ENCODE measurements at places on chromosomes 1 and 21. TPM values are rescaled to one million over a fixed set of nuclear protein-coding genes. Genes with fewer than 3 reads are reported as not detected.
A peak's percentile ranks its signal among the peaks of the same experiment; 100 is the strongest.

- DNase-seq = no peak
- peaks cover 16% of the 10 kb centered on the region for H3K36me3 ChIP-seq
- H3K27ac ChIP-seq = no peak overlapping the region
- H3K27me3 ChIP-seq = no peaks in the 10 kb centered on the region
Observed at GRCh38 chr1:21239221-21239620, 51.0 kb downstream of the ECE1 start.

DNA sequence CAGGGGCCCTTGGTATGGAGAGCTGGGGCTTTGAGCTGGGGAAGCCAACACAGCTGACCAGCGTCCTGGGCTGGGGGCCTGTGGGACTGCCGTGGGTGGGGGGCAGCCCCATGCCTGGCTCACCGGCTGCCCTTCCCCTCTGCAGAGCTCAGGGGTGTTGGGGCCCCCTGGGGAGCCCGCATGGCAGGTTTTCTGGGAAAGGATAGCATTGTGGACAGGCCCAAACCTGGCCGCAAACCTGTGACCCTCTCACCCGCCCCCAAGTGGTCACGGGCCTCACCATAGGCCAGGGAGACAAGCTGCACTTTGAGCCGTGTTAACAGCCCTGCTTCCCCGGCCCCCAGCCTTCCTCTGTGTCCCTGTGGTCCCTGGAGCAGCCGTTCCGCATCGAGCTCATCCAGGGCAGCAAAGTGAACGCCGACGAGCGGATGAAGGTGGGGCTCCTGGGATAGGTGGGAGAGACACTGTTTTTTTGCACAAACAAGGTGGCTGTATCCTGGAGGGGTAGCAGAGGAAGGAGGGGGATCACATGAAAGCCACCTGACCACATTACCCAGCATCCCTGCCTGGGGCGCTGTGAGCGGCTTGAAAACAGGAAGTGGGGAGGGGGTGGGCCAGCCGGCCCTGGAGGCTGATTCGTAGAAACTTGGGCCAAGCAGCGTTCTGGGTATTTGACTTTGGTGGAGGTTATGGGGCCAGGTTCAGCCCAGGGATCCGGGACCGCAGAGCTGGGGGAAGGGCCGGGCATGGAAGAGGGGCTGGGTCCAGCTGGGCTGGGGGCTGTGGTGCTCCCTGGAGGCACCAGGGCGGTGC is 65.9 kb downstream of the PIK3CD start:
- H3K4me1 ChIP-seq = no peaks in the 10 kb centered on the region
- H3K27ac ChIP-seq = peak overlapping the region; percentile 30
- peak overlapping the region; percentile 0 for H3K4me3 ChIP-seq
- no peaks in the 10 kb centered on the region for H3K36me3 ChIP-seq
- peak; percentile 86 for DNase-seq

DNA sequence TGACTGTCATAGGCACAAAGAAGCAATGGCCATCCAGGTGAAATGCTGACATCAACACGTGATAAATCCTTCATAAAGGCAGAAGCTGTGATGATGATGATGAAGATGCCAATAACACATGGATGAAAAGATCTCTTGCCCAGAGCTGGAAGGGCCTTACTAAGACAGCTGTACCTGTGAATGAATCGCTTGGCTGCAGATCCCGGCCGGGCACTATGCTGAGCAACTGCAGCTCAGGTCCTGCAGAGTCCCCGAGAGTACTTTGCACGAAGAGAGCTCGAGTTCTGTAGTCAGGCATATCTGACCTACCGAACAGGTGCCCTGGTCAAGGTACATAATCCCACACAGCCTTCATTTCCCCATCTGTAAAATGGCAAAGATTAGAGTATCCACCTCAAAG is 48.8 kb downstream of the PGBD5 start:
- H3K27me3 ChIP-seq = no peaks in the 10 kb centered on the region
- no peak overlapping the region for H3K4me3 ChIP-seq
- no peaks in the 10 kb centered on the region for H3K36me3 ChIP-seq
- peaks cover 2% of the 10 kb centered on the region for H3K4me1 ChIP-seq
- no peak for DNase-seq

- no peaks in the 10 kb centered on the region for H3K27me3 ChIP-seq
- no peaks in the 10 kb centered on the region for H3K4me1 ChIP-seq
- no peak overlapping the region for H3K4me3 ChIP-seq
- H3K27ac ChIP-seq = no peak overlapping the region
- DNase-seq = no peak
- no peaks in the 10 kb centered on the region for H3K36me3 ChIP-seq
Observed at GRCh38 chr1:202202500-202203168, 9.0 kb downstream of the LGR6 start.

- DNase-seq = peak; percentile 16
- H3K36me3 ChIP-seq = peaks cover 14% of the 10 kb centered on the region
- no peak overlapping the region for H3K4me3 ChIP-seq
- H3K4me1 ChIP-seq = peaks cover 34% of the 10 kb centered on the region
- H3K27me3 ChIP-seq = no peaks in the 10 kb centered on the region
- H3K27ac ChIP-seq = peak overlapping the region; percentile 22
Observed at GRCh38 chr1:183880531-183881243, 75.8 kb downstream of the RGL1 start.

GRCh38 chr1:244732851-244733450 is 80.0 kb downstream of the DESI2 start:
- no peaks in the 10 kb centered on the region for H3K36me3 ChIP-seq
- no peak for DNase-seq
- H3K27me3 ChIP-seq = no peaks in the 10 kb centered on the region
- H3K27ac ChIP-seq = no peak overlapping the region
- H3K4me3 ChIP-seq = no peak overlapping the region

GRCh38 chr1:16158993-16159831 is 3.3 kb upstream of the EPHA2 start:
- H3K36me3 ChIP-seq = no peaks in the 10 kb centered on the region
- no peak for DNase-seq
- H3K27ac ChIP-seq = no peak overlapping the region
- H3K4me3 ChIP-seq = no peak overlapping the region
- peaks cover 5% of the 10 kb centered on the region for H3K27me3 ChIP-seq

- H3K27ac ChIP-seq = no peak overlapping the region
- DNase-seq = no peak
- no peak overlapping the region for H3K4me3 ChIP-seq
- H3K27me3 ChIP-seq = no peaks in the 10 kb centered on the region
- H3K36me3 ChIP-seq = peaks cover 13% of the 10 kb centered on the region
Observed at GRCh38 chr1:67708606-67709005, 23.6 kb downstream of the GADD45A start.

- peaks cover 11% of the 10 kb centered on the region for H3K4me1 ChIP-seq
- no peaks in the 10 kb centered on the region for H3K27me3 ChIP-seq
- peaks cover 2% of the 10 kb centered on the region for H3K36me3 ChIP-seq
- DNase-seq = no peak
- no peak overlapping the region for H3K27ac ChIP-seq
- H3K4me3 ChIP-seq = no peak overlapping the region
Observed at GRCh38 chr1:50491142-50491541, 67.9 kb upstream of the DMRTA2 start.

DNA sequence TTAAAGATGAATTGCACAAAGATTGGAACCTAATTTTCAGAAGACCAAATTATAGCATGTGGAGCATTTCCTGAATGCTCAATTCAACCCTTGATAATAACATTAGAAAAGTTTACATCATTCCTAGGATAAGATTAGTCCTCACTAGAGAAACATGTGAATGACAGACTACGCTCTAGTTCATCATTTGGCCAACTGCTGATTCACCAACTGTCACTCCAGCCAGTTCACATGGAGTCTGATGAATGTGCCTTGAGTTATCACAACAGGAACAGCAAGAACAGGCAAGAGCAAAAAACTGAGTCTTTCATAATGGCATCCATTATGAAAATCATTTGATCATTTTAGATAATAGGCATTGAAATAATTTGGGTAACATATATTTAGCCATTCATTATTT is 415.9 kb downstream of the PTPRC start:
- H3K27me3 ChIP-seq = no peaks in the 10 kb centered on the region
- H3K36me3 ChIP-seq = no peaks in the 10 kb centered on the region
- DNase-seq = no peak
- no peaks in the 10 kb centered on the region for H3K4me1 ChIP-seq

DNA sequence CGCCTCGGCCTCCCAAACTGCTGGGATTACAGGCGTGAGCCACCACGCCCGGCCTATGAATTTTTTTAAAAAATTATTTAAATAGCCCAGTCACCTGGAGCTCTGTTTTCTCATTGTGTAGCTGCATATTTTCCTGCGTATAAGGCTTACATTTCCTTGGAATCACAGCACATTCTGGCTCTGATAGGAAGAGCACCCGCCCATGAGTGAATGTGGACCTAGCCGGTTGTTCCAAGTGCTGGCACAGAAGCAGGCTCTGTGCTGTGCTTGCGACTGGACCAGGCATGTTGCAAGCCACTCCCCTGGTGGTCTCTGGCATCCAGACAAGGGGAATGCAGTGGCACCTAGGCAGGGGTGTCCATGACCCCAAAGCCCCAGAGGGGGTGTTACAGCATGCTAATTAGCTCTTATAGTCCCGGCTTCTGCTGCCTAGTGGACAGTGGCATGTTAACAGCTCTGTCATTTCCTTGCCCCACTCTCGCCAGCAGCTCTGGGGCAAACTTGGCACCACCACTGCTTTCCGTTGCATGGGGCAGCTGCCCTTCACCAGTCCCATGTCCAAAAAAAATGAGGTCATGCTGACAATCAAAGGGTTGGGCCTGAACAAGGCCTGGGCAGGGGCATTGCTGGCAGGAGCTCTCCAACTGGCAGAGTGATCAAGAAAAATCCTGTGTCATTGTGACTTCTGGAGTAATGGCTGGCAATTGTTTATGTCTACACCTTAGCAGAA is 5.2 kb upstream of the VTCN1 start:
- H3K27me3 ChIP-seq = no peaks in the 10 kb centered on the region
- H3K27ac ChIP-seq = no peak overlapping the region
- DNase-seq = no peak
- H3K4me3 ChIP-seq = no peak overlapping the region
- H3K4me1 ChIP-seq = no peaks in the 10 kb centered on the region

DNA sequence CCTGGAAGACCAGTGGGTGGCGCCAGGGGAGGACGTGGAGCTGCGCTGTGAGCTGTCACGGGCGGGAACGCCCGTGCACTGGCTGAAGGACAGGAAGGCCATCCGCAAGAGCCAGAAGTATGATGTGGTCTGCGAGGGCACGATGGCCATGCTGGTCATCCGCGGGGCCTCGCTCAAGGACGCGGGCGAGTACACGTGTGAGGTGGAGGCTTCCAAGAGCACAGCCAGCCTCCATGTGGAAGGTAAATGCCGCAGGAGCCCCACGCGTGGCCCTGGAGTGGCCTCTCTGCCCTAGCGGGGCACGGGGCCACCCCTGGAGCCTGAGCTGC is 75.2 kb downstream of the OBSCN start:
- H3K27ac ChIP-seq = no peak overlapping the region
- no peaks in the 10 kb centered on the region for H3K4me1 ChIP-seq
- DNase-seq = peak; percentile 12

- no peak overlapping the region for H3K27ac ChIP-seq
- H3K36me3 ChIP-seq = no peaks in the 10 kb centered on the region
- no peaks in the 10 kb centered on the region for H3K4me1 ChIP-seq
Observed at GRCh38 chr1:106748606-106749005, 307.9 kb upstream of the PRMT6 start.

The NECTIN4 gene
- 8.1 TPM for polyA plus RNA-seq

The SH2D1B gene
- 0.26 TPM for polyA plus RNA-seq

The EPHA2 gene
- 17.5 TPM for polyA plus RNA-seq

The FCRL3 gene
- polyA plus RNA-seq = 0.30 TPM

The C1orf35 gene
- 13.7 TPM for polyA plus RNA-seq

The LCE5A gene
- polyA plus RNA-seq = 0.07 TPM

Data from lung (tissue), 17 donors.